ENCODE measurements at places on chromosomes 3 and 15.

DNA sequence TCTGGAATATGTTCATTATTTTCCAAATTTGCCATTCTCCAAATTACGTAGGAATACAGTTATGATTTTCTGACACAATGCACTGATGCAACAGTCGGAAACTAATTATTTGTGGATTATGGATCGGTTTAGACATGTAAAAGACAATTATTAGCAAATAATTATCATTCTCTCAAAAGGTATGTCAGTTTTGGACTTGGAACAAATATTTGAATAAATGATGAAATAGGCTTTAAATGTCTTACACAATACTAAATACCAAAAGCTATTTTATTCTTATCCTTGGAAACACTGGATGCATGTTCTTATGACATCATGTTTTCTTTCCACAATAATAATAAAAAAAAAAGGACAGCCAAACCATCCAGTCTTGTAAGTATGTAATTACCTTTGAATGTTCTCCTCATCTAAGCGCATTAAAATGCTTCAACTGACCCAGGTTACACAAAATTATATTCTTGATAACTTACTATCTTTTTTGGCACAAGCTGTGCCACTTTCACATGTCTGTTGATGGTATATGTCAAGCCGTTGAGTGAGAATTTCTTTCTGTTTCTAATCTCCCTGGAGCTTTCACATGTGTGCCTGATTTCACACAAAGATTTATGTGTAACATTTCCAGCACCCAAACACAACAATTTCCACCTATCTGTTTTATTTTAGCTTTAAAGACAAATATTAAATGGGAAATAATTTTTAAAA lies 238.5 kb upstream of the ZNF385D start:
- DNase-seq, result no peak

DNA sequence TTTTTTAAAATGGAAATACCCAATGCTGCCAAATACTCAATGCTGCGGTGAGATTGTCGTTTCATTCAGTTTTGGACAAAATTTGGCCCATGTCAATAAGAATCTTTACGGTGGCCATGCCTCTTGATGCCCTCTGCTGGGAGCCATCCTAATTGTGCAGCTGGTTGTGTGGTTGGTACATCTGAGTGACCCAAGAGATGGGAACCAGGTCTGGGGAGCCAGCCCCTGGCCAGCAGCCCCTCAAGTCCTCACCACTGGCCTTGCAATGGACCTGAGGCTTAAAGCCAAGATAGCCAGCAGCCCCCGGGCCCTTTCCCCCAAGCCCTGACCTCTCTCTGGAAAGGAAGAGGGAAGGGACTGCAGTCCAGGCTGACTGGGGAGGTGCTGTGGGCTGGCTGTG lies 36.4 kb upstream of the ESYT3 start:
- DNase-seq, result no peak

DNA sequence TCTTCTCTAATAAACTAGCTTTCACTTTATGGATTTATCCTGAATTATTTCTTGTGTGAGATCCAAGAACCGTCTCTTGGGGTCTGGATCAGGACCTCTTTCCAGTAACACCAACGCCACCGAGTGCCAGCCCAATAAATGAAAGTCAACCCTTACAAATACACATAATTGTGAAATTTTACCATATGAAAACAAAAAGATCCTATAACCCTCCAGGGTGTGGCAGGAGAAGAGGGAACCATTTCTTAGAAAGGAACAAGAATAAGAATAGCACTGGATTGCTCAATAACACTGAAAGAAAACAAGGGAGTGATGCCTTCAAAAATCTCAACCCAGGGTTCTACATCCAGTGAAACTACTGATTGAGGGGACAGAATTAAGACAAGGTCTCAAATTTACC lies 51.6 kb upstream of the ACKR4 start:
- DNase-seq, result no peak

- DNase-seq, result no peak
Measured at GRCh38 chr15:74682954-74683353, 12.9 kb downstream of the EDC3 start.

DNA sequence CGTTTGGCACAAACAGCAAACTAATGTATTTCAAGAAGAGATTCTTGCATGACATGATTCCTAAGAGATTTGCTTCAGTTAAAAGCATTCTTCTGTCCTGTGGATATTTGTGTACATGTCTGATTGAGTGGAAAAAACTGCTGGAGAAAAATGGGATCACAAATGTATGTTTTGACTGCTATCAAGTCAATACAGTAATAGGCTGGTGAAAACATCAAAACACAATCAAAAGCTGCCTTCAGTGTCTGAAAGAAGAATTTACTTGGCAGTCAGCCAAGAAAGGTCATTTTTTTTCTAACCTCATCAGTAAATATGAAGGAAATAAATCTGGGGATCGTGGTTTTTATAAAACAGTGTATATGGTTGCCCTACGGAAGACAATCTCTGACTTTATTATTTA lies 1214.8 kb downstream of the NSUN3 start:
- no peak for DNase-seq

DNA sequence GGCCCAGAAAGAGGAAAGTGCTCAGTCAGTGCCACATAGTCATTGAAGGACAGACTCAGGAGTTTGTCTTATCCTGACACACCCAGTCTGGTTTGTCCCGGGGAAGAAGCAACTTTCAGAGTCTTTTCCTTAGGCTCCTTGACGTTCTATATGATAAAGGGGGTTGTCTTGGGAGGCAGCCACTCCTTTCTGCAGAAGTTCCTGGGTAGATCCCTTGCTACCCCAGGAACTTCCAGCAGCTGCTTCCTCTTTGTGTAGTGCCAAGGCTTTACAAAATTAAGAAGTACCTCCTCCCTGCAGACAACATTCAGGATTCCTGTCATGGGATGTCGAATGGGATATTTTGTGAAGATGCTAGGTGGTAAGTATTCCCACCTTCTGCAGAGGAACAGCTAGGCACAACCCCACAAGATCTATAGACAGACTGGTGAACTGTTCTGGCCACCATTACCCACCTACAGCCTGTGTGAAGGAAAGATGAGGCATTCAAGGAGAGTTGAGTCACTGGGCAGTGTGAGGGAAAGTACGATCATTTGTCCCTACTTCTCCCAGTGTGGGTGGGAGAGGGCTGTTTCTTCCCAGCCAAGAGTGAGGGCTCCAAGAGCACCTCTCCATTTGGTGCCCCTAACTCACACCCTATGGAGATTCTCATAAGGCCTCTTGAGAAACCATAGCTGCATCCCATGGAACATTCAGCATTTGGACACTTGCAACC lies 11.3 kb downstream of the TMEM266 start:
- DNase-seq, result no peak

DNA sequence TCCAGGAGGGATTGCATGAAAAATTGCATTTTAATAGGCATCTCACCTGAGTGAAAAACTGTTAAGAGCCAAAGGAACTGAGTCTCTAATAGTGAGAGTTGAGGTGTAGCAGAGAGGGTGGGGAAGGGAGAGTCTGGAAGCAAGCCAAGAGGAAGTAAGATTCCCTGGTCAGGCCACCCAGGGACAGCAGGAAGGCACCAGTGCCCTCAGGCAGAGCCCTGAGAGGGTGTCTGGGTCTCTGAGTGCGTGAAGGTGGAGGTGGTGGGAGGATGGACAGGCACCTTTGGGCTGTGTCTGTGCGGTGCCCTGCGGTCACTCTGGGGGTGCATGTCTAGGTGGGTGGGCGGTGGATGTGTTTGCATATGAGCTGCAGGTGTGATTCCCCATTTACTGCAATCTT lies 300.4 kb upstream of the ROPN1 start:
- no peak for DNase-seq

- peak; percentile 51 for DNase-seq
Measured at GRCh38 chr3:112086076-112086854, at the start of gene C3orf52. Gene C3orf52, plus strand, starts transcription at chr3:112086389. Its CDS starts 19 bp downstream, at chr3:112086408.

- no peak for DNase-seq
Measured at GRCh38 chr3:140128631-140129030, 193.6 kb downstream of the CLSTN2 start.

DNA sequence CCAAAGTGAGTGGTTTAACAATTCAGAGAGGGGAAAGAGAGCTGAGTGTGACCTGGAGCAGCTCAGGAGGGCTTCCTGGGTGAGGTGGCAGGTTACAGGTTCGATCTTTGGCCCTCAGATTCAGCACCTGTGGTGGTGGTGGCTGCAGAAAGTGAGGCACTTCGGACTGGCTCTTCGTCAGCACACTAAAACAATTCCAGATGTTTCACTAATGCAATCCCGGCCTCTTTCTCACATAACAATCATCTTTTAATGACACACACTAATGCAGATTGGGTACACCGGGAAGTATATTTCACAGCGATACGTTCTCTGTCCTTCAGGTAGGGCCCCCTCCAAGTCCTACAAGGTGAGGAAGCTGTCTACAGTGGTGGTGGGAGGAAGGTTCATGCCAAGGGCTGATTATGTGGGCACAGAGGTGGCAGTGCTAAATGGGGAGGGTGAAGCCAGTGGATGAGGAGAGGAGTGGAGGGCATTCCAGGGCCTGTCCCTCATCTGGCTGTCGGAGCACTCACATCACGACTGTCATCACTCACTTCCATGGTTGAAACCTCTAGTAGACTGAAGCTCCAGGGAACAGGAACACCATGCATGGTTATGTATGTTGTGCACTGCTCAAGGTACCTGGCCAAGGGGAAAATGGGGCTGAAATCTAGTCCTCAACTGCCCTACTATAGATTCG lies 171.1 kb downstream of the RAB11A start:
- DNase-seq, result no peak

- no peak for DNase-seq
Measured at GRCh38 chr3:68441054-68441453, 491.3 kb downstream of the TAFA4 start.

DNA sequence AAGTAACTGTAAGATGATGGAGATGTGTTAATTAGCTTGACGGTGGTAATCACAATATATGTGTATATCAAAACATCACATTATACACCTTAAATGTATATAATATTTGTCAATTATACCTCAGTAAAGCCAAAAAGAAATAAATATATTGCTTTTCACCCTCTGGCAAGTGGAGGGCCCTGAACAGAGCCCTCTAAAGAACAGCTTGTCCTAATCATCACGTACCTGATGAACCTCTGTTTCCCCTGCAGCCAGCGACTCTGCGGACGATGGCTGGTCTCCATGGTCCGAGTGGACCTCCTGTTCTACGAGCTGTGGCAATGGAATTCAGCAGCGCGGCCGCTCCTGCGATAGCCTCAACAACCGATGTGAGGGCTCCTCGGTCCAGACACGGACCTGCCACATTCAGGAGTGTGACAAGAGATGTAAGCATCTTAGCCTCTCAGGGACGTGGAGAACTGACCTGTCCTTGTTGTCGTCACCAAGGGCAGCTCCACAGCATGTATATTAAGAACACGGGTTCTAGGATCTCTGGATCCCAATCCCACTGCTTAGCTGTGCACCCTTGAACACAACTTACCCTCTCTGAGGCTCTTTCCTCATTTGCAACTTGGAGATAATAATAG lies 6.3 kb downstream of the THBS1 start:
- no peak for DNase-seq

DNA sequence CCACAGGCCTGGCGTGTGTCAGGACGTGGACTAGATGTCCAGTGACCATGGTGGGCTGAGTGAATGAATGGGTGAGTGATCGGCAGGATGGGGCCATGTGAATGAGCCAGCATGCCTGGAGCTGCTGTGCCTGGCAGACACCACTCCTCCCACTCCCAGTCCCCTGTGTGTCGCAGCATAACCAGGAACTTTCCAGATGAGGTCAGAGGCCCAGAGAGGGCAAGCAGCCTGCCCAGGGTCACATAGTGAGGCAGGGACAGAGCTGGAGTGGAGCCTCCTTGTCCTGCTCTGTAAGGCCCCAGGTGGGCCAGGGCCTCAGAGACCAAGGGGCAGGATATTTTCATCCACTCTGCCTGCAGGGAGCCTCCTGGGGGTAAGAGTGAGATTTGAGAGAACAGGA lies 6.4 kb downstream of the IQSEC1 start:
- DNase-seq, result no peak

DNA sequence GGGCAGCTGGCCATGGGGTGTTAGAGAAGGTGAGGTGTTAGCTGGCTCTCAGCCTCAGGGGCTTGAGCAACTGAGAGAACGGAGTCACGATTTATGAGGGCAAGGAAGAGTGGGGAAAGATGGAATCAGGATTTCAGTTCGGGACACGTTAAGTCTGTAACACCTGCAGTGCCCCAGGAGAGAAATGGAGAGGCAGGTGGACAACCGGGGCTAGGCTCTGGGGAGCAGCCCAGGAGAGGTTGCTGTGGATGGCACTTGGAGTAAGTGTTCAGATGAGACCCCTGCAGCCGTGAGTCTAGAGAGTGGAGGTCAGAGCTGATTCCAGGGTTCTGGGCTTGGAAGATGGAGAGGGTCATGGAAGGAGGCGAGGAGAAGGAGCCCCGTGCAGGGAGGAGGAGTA lies 237.9 kb downstream of the OCA2 start:
- no peak for DNase-seq

- DNase-seq, result no peak
Measured at GRCh38 chr3:23044463-23044862, 158.7 kb upstream of the UBE2E2 start.

DNA sequence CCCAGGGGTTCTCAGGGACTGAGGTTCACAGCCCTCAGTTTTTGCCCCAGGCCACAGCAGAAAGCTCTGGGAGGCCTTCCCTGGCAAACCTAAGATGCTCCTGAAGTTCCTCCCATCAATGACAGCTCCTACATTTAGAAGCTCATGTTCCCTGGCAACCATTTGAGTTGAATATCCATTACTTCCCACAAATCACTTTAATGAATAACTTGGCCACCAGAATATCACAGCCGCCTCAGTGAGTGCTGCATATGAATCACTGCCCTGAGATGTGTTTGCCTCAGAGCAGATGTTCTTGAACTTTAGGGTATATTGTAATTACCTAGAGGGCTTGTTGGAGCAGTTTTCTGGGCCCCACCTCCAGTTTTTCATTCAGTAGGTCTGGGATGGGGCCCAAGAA lies 27.4 kb downstream of the SLCO2A1 start:
- no peak for DNase-seq

GRCh38 chr15:68429691-68430470 lies 2.1 kb downstream of the ITGA11 start:
- no peak for DNase-seq

DNA sequence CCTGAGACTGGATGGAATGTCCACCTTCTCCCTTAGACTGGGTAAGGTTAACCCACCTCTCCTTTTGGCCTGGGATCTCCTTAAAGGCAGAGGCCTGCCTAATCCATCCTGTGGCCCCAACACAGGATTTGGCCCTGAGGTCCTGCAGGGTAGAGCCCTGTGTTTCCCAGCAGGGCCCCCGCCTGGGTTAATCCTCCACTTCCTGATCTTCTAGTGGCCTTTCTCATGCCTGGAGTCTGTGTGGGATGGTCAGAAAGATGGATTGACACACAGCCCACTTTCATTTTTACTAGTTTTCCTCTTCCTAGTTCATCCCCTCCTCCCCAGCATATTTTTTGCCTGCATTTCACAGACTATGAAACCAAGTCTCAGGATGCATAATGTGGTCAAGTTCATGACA lies 48.9 kb upstream of the SLC6A6 start:
- DNase-seq, result no peak

- no peak for DNase-seq
Measured at GRCh38 chr3:62454916-62455315, 81.6 kb upstream of the FEZF2 start.

- DNase-seq, result no peak
Measured at GRCh38 chr3:17201538-17201937, 316.8 kb downstream of the PLCL2 start.

- DNase-seq, result no peak
Measured at GRCh38 chr3:177538750-177539730, 341.8 kb upstream of the TBL1XR1 start.

All from activated naive CD4-positive, alpha-beta T cell treated with anti-CD3 and anti-CD28 coated beads, Interleukin-2, amount 50 U/mL, for 16 hours (primary cell).